ENCODE measurements at places on chromosomes 12 and 14.

- DNase-seq: no peak
These were observed 82.1 kb upstream of the TMCC3 start for GRCh38 chr12:94732367-94732990.

DNA sequence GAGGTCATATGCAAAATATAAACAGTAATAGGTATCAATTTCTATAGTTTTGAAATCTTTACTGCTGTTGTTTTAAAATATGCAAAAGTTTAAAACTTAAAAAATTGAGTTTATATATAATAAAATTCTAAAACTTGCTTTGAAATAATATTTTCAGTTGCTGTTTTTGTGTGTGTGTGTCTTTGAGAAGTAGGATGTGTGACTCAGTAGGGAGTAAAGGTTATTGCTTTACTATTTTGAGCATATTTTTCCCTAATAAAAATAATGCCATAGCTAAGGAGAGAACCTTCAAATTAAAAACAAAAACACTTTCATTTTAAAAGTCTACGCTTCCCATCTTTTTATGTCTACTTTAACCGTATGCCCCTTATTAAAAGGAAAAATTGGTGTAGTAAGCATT lies 238.1 kb downstream of the FBXL14 start:
- no peak for DNase-seq

DNA sequence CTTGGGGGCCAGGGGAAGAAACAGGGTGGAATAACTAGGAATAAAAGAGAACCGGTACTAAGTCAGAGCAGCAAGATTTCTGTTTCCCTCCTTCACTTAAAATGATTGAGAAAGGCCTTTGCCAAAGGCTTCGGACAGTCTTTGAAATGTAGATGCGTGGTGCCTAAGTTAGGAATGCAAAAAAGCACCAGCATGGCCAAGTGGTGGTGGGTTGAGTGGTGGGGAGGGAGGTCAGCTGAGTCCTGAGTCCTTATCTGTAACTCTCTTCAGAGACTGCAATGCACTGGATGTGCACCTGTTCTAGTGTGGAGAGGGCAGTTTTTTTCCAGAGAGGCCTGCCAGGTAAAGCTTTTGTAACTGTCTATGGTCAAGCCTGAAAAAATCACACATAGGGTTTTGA lies 919.9 kb downstream of the FSCB start:
- DNase-seq: no peak

DNA sequence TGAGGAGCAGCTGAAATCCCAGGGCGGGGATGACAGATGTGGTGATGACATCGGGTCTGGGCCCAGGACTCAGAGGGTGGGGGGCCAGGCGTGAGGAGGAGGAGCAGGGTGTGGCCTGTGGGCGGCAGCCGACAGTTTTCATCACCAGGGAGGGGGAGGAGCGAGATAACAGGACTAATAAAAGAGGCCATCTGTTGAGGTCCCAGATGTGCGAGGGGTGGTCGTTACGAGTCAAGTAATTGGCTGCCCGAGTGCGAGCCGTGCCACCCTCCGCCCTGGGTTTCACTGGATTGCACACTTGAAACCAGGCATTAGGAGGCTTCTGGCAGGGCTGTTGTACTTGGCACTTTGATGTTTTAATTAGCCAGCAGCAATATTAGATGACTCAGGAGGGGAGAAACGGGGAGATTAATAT lies 67.2 kb downstream of the NOS1 start:
- no peak for DNase-seq

GRCh38 chr12:31773223-31773750 lies 44.5 kb upstream of the AMN1 start:
- DNase-seq: no peak

GRCh38 chr14:49206828-49207227 lies 379.4 kb downstream of the RPS29 start:
- no peak for DNase-seq

- DNase-seq: no peak
These were observed 3.8 kb downstream of the IRAK4 start for GRCh38 chr12:43762596-43762995.

- DNase-seq: no peak
These were observed 172.5 kb upstream of the ALG10B start for GRCh38 chr12:38144049-38144448.

- DNase-seq: no peak
These were observed 3.5 kb upstream of the NFE2 start for GRCh38 chr12:54304187-54304810.

DNA sequence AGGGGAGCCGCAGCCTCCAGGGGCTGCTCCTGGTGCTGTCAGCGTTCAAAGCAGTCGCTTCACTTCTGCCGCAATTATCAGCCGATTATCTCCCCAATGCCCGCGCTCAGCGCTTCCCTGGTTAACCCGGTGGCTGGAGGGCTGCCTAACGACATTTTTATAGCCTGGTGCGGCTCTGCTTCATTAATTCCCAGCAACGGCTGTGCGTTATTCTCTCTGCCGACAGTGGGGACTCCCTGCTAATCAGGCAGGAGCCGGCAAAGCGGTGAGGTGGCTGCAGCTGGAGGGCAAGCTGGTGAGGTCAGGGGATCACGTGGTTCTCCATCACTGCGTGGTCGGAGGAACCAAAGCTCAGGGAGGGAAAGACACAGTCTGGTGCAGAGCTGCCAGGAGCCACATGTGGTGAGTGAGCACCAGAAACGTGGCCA lies 62.9 kb downstream of the GLRX5 start:
- no peak for DNase-seq

DNA sequence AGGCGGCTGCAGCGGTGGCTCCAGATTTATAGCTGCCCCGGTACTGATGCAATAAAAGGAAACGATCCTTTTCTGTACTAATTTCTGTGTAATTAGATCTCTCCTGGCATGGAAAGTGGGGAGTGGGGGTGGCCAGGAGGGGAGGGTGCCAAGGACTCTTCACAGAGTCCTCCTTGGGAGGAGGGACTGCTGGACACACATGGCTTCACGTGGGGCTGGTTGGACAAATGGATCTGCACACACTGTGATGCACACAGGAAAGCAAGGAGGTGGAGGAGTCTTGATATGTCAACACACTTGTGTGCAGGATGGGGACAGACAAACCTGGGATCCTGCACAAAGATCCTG lies 23.8 kb upstream of the ATP5MC2 start:
- DNase-seq: no peak

DNA sequence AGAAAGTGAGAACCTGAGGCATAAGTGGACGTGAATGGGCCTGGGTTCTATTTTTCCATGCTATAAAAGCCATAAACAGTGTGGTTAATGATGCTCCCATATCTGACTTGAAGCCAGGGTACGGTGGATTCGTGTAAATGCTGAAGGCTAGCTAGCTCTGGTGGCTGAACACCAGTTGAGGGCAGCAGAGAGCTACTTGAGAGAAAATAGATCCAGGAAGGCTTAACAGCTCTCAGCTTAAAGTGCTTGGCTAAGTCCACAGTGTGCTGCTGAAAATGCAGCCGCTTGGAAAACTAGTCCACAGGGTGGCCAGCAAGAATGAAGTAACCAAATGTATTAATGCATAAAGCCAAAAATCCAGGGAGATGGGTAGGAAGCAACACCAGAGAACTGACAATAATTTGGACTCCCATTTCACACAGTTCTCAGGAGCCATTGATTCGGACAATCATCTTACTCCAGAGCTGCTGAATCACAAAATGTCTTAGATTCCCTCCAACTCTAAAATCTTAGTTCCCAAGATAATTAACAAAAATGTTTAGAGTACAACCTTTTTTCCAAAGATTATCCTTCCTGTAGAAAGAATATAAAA lies 15.0 kb upstream of the FOXG1 start:
- DNase-seq: no peak

DNA sequence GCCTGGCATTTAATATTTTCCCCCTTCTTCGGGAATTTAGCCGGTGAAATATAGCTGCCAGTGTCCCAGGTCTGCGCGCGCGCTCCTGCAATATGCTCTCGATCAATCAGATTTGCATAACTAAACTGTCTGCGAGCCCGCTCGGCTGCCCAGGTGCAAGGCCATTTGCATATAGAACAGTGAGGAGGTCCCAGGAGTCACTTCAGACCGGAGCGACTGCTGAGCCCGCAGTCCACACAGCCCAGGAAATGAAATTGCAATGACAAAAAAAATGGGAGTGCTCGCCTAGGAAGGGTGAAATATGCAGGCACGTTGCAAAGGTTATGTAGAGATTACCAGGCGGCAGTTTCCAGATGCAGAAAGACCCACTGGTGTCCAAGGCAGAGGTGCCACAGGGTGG lies 228.5 kb downstream of the VRK1 start:
- no peak for DNase-seq

DNA sequence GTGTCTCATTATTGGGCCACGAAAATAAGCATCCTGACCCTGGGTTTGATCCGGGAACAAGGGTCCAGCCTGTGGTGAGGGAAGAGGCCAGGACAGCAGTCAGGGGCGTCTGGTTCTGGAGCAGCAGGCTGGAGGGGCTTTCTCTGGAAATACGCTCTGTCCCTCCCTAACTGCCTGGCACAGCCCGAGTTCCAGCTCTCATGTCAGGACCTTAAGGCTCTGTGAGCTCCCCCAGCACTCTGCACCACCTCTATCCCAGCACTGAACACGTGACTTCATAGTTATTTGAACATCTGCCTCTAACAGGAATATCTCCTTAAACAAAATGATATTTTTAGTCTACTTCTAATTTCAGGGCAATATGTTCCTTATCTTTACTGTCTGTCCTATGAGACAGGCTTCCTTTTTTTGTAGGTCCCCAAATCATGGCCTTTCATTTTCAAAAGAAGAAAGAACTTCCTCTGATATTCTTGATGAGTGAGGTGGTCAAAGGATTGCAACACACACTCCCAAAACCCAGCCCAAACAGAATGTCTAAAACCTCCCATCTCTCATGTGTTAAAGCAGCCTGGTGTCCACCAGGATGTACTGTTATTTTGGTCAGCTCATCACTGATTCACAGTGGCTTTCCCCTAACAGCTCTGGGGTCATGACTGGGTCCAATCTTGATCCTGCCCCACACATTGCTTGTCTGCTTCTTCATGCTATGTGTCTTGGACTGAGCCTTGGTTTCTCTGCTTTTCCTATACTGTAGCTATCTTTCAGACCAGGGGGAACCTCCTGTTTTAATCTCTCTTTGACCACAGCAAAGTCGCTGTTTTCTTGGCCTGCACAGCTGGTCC lies 9.7 kb downstream of the AQP6 start:
- no peak for DNase-seq

- DNase-seq: no peak
These were observed 202 bp downstream of the YAF2 start for GRCh38 chr12:42237853-42238239.
